ENCODE measurements at places on chromosomes 6 and 20.

DNA sequence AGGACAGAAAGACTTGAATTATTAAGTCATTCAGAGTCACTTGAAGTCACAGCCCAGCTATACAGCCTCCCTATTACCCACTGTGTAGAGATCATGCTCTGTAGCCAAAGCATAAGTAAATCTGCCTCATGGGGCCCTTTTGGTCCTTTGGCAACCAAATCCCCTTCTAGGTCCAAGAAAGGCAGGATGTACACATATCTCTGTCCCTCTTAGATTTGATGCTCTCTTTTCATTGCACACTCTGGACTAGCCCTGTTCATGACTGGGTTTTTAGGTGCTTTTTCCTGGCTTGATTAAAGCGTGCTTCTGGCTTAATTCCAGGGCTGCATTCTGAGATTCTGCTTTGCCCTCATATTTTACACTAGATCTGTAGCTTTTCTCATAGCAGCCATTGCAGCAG lies 296.8 kb downstream of the TENT5A start:
- DNase-seq, result no peak

DNA sequence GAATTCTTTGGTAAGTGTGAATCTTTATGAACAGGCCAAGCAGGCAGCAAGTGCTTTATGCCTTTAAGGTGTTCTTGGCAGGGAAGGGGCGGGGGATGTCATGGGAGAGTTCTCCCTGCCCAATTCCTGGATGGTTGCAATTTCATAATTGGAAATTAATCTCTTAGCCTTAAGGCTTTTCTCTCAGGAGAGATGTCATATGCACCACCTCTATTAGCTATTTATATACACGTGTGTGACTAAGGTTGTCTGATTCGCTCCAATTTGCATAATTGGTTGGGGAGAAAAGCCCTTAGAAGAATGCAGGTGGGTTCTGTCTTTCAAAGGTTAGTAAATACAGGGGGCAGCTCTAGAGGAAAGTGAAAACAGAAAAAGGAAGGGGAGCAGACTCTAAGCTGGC lies 5.2 kb upstream of the ENPP5 start:
- no peak for DNase-seq

GRCh38 chr20:44733341-44734069 lies 12.2 kb upstream of the KCNK15 start:
- peak; percentile 71 for DNase-seq

- DNase-seq, result no peak
Measured at GRCh38 chr20:34557936-34558319, 590 bp upstream of the MAP1LC3A start.

DNA sequence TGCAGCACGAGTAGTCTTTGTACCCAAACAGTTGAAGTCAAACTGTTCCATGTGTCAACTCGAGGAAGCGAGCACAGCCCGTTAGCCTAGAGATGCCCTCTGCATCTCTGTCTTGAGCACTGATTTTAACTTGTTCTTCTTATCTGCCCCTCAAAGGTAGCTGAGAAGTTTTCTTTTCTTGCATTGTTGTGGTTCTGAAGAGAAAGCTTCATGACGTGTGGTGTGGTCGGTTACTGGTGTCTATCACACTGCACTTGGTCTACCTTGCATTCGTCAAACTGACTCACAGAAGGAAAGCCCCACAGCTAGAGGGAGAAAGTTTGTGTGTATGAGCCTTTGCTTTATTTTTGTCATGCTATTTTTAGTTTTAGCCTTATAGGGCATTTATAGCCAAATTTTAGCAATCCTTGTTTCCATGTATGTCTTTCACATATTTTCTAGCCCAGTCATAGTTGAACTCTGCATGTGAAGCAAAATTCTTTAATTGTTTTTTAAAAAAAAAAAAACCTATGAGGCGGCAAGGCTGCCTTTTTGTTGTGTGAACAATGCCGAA lies 115.1 kb downstream of the JAG1 start:
- no peak for DNase-seq

DNA sequence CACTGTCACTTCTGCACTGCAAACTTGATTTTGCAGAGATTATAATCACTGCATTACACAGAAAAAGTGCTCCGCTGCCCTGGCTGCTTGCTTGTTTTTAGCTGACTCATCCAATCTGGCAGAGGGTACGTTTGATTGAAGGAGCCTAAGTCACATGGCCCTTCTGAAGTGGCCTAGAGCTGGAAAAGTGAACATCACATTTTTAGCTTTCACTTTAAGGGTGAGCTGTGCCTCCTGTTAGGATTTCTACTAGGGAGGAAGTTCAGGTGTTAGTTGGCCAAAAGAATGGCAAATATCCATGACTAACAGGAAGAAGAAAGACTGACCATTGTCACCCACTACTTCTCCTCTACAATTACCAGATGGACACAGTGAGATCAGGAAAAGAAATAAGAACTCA lies 889.1 kb upstream of the MAP3K7 start:
- peak; percentile 71 for DNase-seq

- no peak for DNase-seq
Measured at GRCh38 chr6:104813552-104813951, 46.2 kb downstream of the HACE1 start.

GRCh38 chr6:43718387-43719105 lies 31.0 kb upstream of the MRPS18A start:
- no peak for DNase-seq

- DNase-seq, result peak; percentile 49
Measured at GRCh38 chr6:38168699-38169098, 349.2 kb downstream of the ZFAND3 start.

GRCh38 chr6:41504466-41505121 lies 41.6 kb upstream of the FOXP4 start:
- no peak for DNase-seq

GRCh38 chr20:63518351-63518861 lies 2.2 kb upstream of the PPDPF start:
- peak; percentile 41 for DNase-seq

DNA sequence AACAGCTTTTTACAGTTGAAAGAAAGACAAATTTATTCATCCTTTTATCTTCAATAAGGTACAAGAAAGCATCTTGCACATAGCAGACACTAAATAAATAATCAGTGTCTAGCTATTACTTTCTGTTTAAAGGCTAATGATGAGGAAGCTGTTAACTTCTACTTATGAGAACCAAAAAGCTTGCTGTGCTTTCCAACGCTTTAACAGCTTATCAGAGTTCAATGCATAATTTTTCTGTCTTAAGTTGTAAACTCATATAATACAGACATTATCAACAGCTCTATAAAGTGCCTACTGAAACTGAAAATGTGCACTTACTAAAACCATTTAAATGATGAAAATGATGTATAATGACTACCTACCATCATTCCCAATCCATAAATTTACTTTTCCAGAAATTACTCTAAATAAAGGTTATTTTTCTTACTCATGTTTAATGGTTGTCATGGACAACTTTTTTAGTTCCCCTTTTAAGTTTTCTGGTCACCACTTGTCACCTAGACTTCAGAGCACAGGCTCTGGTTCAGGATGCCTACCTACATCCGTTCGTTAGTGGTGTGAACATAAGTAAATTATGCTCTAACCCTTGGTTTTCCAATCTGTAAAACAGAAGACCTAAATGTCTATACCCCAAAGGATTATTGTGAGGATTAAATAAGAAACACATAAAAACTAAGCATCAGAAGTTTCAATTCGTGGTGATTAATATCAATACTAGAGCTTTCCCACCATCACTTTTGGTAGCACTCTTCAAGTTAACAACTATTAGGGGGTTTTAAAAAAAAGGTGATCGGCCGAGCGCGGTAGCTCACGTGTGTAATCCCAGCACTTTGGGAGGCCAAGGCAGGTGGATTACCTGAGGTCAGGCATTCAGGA lies 8.0 kb downstream of the PNISR start:
- DNase-seq, result no peak

GRCh38 chr6:134992155-134992554 lies 42.3 kb upstream of the ALDH8A1 start:
- DNase-seq, result no peak

- DNase-seq, result no peak
Measured at GRCh38 chr20:41996951-41997350, 378.8 kb upstream of the CHD6 start.

GRCh38 chr6:17741507-17741906 lies 34.8 kb upstream of the NUP153 start:
- no peak for DNase-seq

DNA sequence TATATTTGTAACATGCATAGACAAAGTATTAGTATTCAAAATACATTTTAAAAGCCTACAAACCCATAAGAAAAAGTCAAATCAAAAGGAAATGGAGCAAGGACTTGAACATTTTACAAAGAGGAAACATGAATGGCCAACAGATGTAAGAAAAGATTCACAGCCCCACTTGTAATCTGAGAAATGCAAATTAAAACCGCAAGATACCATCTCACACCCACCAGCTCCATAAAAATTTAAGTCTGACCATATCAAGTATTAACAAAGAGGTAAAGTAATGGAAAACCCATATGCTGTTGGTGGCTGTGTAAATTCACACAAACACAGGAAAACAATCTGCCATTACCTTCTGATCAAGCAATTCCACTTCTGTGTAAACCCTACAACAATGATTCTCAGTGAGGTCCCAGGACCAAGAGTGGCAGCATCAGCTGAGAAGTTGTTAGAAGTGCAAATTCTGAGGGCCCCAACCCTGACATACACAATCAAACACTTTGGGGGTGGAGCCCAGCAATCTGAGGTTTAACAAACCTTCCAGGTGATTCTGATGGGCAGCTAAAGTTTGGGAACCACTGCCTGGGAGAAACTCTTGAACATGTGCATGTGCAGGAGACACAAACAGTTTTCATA lies 30.9 kb downstream of the BCL2L1 start:
- no peak for DNase-seq

DNA sequence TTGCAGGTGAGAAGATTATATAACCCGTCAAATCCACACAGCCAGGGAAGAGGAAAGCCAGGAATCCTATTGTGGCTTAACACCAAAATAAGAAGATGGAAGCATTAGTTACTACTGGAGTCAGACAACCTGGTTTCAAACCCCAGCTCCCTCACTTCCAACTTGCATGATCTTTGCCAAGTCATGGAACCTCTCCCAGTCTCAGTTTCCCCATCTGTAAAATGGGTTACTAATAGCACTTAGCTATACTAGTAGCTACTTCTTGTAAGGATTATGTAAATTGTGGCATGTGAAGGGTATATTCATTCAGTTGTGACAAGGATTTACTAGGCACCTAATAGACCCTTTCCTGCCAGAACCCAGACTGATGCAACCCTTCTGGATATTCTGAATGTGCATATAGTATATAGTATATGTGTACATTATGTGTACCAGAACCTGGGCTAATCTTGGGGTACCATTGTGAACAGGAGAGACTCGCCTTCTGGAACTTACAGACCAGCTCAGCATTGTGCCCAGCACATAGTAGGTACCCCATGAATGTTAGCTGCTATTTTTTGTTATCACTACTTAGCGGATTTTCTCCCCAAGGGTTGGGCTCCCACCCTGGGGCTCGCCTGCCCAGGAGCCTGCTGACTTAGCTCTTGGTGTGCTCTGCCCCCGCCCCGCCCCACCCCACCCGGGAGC lies 50.3 kb downstream of the JPH2 start:
- DNase-seq, result no peak

GRCh38 chr6:34568341-34569201 lies 12.4 kb upstream of the SPDEF start:
- no peak for DNase-seq

GRCh38 chr6:22952097-22952496 lies 382.7 kb downstream of the HDGFL1 start:
- DNase-seq, result no peak

DNA sequence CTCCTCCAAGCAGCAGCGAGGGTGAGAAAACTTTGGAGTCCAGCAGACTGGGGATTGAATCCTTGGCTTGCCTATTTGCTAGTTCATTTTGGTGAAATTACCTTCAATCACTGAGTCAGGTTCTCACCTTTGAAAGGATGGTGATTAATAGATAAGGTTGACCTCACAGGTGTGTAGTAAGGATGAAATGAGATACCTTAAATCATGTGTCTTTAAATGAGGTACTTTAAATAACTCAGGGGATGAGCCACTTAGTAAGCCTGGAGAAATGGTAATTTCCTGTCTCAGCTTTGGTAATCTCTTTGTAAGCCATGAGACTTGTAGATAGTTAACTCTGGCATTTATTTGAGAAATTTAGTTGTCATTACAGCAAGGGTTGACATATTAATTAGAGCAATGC lies 70.2 kb downstream of the TULP4 start:
- DNase-seq, result no peak

GRCh38 chr20:54704032-54704635 lies 228.7 kb downstream of the DOK5 start:
- no peak for DNase-seq

GRCh38 chr6:130982941-130983456 lies 80.0 kb downstream of the EPB41L2 start:
- no peak for DNase-seq

GRCh38 chr6:125019918-125020317 lies 57.7 kb downstream of the RNF217 start:
- DNase-seq, result no peak

DNA sequence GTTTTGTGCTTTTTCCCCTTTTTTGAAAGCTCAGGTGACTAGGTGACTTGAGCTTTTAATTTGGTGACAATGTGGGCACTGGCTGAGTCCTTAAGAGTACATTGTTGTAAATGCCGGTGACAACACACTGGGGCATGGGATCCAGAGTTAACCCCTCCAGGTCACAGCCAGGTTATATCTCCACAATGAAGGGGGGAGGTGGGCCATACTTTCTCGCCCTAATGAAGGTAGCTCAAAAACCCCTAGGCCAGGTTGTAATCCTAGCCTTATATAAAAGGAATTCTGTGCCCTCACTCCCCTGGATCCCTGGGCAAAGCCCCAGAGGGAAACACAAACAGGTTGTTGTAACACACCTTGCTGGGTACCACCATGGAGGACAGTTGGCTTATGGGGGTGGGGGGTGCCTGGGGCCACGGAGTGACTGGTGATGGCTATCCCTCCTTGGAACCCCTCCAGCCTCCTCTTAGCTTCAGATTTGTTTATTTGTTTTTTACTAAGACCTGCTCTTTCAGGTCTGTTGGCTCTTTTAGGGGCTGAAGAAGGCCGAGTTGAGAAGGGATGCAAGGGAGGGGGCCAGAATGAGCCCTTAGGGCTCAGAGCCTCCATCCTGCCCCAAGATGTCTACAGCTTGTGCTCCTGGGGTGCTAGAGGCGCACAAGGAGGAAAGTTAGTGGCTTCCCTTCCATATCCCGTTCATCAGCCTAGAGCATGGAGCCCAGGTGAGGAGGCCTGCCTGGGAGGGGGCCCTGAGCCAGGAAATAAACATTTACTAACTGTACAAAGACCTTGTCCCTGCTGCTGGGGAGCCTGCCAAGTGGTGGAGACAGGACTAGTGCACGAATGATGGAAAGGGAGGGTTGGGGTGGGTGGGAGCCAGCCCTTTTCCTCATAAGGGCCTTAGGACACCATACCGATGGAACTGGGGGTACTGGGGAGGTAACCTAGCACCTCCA lies 2.2 kb upstream of the VEGFA start:
- DNase-seq, result no peak

GRCh38 chr20:50729901-50730764 lies 1.2 kb upstream of the PARD6B start:
- no peak for DNase-seq

Data from BE2C (cell line).